Left renal cortex interstitium (tissue), 4 donors: ENCODE measurements at places on chromosomes 3 and 15.

- DNase-seq = no peak
Observed at GRCh38 chr3:30680789-30681648, 74.6 kb downstream of the TGFBR2 start.

DNA sequence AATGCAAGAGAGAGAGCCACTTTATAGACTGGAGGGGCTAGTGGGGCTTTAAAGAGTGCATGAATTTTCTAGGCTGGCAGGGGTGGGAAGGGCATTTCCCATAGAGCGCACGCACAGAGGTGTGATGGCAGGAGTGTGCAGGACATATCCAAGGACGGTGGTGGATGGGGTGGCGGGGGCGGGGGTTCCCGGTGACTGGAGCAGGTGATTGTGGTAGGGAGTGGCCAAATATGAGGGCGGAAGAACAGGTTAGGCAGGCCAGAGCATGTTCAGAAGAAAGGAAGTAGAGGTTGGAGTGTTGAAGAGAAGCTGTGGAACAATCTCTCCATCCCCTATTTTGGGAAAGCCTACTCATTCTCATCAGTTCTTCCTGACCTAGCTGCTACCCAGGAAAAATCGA, 18.1 kb downstream of the FAM81A start:
- DNase-seq = no peak

DNA sequence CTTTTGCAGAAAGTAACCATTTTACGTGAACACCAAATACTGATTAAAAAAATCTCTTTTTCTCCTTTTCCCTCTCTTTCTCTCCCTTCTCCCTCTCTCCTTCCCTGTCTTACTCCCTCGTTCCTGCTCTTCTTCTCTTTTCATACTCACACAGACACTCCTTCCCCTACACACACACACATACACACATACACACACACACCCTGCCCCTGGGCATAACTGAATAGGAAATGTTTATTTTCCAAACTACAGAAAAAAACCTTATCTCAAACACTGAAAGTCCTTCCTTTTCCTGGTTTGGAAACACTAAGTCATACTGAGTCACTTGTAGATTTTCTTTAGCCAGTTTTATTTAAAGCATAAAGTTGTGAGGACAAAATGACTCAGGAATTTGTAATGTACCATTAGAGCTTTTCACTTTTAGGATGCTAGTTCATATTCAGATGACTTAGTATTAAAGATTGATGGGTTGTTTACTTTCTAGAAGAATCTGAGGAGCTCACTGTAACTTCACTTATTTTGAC, 62.4 kb downstream of the MBNL1 start:
- DNase-seq = no peak

DNA sequence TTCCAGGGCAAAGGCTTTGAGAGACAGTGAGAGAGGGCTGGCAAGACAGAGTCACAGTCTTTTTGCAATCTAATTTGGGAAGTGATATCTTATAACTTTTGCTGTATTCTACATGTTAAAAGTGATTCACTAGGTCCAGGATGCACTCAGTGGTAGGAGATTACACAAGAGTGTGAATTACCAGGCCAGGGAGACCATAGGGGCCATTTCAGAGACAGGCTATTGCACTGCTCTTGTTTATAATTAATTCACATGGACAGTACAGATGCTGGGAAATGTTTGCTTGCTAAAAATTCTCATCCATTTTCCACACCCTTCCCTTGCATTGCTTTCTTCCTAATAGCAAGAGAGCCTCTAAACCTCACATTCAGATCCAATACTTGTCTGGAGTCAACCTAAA, 22.6 kb upstream of the POMGNT2 start:
- DNase-seq = no peak

DNA sequence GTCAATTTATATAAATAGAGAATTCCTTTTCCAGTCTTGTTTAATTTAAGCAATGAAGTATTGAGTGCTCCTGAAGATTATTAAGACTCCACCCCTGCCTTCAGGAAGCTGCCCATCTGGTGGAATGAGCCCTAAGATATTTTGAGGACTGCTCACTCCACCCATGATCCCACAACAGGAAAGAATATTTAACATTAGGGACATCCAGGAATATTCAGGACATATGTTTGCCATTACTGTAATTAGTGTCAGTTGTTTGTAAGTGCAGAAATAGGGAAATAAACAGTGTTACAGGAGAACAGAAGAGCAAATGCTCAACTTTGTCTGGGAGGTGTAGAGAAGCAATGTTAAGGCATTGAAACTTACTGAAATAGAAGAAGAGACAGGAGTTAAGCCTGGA, 375.0 kb downstream of the ROBO2 start:
- DNase-seq = no peak

- no peak for DNase-seq
Observed at GRCh38 chr3:105688821-105689220, 180.0 kb downstream of the CBLB start.

DNA sequence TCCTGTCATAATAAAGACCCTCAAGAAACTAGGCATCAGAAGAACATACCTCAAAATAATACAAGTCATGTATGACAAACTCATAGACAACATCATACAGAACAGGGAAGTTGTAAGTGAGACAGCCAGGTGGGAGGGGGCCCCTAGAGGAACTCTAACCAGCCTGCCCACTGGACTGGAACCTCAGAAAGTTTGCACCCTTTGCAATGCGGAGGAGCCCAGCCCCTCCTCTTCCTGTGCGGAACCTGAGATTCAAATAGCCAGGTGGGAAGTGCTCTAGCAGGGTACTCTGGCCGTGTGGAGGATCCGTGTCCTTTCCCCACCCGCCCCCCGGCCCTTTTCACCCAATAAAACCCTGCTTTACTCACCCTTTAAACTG, 387.0 kb upstream of the CBLB start:
- DNase-seq = no peak

DNA sequence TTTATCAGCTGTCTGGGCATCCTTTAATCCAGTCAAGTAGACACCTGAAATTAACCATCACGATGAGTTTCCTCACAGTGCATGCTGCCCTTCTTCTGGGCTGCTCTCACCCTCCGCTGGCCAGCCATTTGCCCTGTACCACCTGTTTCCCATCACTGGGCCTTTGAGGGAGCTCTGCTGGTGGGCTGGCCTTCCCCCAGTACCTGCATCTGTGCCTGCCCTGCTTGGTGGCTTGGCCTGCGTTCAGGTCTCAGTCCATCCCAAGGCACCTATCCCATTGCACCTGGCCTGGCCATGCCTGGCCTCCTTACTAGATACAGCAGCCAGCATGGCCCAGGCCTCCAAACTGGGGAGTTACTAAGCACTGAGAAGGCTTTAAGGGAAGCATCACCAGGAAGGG, 413.2 kb downstream of the NTRK3 start:
- DNase-seq = no peak

DNA sequence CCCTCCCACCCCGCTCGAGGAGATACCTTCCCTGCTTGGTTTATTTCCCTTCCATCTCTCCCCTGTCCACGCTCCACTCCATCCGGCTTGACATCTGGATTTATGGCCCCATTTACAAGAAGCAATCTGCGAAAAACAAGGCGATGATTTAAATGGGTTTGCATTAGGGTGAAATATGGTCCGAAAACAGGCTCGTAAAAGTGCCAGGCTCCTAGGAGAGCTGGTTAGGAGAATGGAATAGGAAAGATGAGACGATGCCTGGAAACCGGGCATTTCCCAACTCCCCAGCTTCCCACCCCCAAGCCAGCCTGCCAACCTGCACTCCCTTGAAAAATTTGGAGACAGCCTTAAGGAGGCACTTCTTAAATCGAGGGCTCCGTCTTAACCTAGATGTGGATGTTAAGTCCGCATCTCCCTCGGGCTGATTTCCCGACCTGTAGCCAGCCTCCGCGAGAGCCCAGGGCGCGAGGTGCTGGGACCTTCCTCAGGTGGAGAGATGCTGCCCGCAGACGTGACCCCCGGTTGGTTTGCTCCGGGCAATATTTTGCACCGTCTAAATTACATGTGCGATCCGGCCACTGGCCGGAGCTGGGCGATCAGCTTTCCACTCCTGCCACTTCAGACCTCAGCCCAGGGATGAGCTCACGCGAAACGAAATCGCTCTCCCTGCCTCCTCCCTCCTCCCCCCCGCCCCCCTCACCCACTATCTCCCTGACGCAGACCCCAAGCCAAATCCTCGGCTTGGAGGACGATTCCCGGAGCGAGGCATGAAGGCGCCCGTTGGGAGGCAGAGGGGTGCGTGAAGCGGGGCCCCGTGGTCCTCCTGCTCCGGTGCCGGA, 1.3 kb downstream of the GRM7 start:
- no peak for DNase-seq

- no peak for DNase-seq
Observed at GRCh38 chr15:74517096-74517495, 23.9 kb upstream of the ARID3B start.

DNA sequence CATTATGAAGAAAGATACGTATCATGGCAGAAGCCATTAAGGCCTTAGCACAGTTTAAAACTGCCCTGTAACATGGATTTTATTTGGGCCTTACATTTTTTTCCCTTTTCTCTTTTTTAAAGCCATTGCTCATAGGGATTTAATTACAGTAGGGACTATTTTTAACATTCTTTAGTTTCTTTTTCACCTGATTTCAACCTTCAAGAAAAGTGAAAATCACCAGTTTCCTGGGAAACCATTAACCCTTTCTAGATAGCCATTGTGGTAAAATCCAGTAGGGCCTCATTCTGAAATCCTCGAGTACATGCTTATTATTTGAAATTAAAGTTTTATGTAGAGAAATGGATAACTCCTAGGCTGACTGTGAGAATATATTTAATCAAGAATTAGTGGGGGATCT, 3.1 kb downstream of the SPRED1 start:
- DNase-seq = no peak

DNA sequence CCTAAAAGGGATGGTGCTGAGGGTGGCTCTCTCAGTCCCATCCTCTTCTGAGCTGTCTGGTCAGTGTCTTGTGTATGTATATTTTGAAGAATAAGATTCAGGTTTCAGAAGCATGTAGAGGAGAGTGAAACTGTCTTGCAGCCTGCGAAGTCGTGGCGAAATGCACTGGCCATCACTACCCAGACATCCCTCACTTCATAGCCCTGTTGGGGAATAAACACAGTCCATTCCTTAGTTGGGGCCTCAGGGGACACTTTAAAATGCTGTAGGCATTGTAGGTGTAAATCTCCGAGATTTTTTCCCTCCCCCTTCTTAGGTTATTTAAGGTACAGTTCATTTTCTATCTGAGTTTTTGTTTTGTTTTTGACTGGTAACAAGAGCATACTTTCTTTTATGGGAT, 93.8 kb downstream of the DNASE1L3 start:
- DNase-seq = no peak
